ENCODE measurements at places on chromosomes 1 and 21. TPM values are rescaled to one million over a fixed set of nuclear protein-coding genes. Genes with fewer than 3 reads are reported as not detected.

The GSTM2 gene
- 0.61 TPM for total RNA-seq

GRCh38 chr21:39837861-39838359, 29.3 kb upstream of the PCP4 start:
- no peak for DNase-seq

GRCh38 chr1:163170975-163171676, 31.6 kb downstream of the RGS5 start:
- DNase-seq, result peak; percentile 64

The MINDY1 gene
- total RNA-seq, result 8.4 TPM

The OR2T11 gene
- not detected for total RNA-seq

The ACTA1 gene
- total RNA-seq, result not detected

- no peak for DNase-seq
Observed at GRCh38 chr1:31371121-31371959, 1.5 kb downstream of the FABP3 start.

GRCh38 chr1:111988743-111989453, 570 bp downstream of the KCND3 start:
- no peak for DNase-seq

DNA sequence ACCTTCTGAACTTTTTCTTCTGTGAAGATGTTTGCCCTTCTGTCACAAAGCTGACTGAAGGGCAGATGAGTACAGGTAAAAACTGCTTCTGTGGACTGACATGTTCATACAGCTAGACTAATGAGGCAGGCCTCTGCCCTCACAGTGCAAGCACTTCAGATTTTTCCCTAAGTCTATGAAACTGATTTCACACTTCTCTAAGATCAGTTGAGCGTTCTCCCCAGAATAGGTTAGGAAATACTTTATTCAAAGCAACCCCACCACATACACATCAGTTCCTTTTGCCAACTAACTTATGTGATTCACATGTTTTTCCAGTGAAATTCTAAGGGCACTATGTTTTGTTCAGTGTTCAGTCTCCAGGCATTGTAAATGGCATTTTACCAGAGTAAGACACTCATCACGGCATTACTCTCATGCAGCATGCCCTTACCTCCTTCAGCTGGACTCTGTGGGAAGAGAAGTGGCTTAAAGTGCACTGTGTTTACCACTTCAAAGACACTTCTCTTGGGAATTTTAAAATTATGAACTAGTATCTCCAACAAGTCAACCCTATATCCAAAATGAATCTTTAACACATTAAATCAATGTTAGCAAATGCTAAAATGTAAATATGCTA, 5.4 kb upstream of the PSMG1 start:
- DNase-seq, result no peak

GRCh38 chr1:19625291-19625937, 18.7 kb upstream of the NBL1 start:
- no peak for DNase-seq

The CACNA1S gene
- not detected for total RNA-seq

The GPR153 gene
- total RNA-seq, result 2.9 TPM

GRCh38 chr21:45365608-45366241, 39.2 kb upstream of the COL18A1 start:
- peak; percentile 88 for DNase-seq

DNA sequence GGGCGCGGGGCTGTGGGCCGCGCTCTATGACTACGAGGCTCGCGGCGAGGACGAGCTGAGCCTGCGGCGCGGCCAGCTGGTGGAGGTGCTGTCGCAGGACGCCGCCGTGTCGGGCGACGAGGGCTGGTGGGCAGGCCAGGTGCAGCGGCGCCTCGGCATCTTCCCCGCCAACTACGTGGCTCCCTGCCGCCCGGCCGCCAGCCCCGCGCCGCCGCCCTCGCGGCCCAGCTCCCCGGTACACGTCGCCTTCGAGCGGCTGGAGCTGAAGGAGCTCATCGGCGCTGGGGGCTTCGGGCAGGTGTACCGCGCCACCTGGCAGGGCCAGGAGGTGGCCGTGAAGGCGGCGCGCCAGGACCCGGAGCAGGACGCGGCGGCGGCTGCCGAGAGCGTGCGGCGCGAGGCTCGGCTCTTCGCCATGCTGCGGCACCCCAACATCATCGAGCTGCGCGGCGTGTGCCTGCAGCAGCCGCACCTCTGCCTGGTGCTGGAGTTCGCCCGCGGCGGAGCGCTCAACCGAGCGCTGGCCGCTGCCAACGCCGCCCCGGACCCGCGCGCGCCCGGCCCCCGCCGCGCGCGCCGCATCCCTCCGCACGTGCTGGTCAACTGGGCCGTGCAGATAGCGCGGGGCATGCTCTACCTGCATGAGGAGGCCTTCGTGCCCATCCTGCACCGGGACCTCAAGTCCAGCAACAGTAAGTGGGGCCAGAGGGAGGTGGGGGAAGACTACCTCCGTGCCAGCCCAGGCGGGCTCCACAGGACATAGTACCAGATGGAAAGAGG, 808 bp downstream of the MAP3K21 start:
- DNase-seq, result peak; percentile 56

The ANKRD34A gene
- not detected for total RNA-seq

The MAB21L3 gene
- 1.3 TPM for total RNA-seq

The KHDC4 gene
- 9.8 TPM for total RNA-seq

GRCh38 chr1:42439940-42440339, 15.9 kb downstream of the ZMYND12 start:
- peak; percentile 57 for DNase-seq
